ENCODE measurements at places on chromosomes 6 and 20.

DNA sequence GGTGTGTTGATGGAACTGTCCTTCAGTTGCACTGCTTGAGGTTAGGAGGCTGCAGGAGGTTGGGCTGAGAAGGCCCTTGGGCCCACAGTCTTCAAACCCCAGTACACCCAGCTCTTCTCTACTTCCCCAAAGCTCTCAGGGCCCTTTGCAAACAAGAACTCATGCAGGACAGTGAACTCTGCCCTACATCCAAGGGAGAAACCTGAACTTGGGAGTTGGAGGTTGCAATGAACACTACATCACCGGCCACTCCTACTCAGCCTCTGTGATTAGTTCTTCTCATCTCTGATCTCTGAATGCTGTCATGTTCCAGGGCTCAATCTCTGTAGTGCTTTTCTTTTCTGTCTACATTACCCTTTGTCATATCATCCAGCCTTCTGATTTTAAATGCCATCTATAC lies 148.5 kb upstream of the PDE7B start:
- no peak for DNase-seq

DNA sequence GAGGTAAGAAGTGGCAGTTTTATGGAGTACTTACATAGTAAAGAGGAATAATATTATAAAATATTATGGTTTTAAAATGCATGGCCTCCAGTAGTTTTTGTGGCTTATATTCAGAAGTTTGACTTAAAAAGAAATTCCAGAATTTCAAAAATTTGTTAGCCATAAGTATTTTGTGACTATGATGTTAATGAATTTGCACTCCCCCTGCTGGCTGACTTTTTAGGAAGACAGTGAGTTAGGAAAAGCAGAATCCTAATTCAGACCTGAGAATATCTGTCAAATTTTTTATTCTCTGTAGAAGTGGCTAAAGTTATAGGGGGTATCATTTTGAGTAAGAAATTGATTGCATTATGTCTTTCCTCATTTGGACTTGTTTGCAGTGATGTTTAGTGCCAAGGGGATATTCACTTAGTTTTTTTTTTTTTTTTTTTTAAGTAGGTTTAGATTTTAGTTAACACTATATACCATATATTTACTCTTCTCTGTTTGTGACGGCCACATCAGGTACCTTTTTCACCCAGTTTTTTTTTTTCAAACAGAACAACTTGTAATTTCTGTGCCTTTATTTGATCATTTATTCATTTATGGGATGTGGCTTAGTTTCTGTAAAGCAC lies 40.8 kb downstream of the ZFAND3 start:
- peak; percentile 70 for DNase-seq

DNA sequence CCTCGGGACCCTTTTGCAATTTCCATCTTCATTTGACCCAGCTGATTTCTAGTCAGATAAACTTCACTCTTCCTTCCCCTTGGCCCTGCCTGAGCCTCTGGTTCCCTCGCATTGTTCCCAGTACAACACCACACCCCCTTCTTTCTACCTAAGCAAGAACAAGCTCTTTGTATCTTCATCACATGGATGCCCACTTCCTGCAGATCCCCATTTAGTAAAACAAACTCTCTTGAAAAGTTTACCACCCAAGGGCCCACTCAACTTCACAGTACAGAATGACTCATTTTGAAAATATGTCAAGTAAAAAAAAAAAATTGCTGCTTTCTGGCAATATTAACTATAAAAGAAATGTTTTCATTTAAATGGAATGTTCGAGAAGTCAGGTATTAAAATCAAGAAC lies 5.2 kb downstream of the FAXC start:
- DNase-seq = peak; percentile 33

GRCh38 chr6:121548131-121548530 lies 112.7 kb downstream of the GJA1 start:
- DNase-seq = no peak

GRCh38 chr6:21856844-21857243 lies 263.3 kb downstream of the SOX4 start:
- DNase-seq = no peak

DNA sequence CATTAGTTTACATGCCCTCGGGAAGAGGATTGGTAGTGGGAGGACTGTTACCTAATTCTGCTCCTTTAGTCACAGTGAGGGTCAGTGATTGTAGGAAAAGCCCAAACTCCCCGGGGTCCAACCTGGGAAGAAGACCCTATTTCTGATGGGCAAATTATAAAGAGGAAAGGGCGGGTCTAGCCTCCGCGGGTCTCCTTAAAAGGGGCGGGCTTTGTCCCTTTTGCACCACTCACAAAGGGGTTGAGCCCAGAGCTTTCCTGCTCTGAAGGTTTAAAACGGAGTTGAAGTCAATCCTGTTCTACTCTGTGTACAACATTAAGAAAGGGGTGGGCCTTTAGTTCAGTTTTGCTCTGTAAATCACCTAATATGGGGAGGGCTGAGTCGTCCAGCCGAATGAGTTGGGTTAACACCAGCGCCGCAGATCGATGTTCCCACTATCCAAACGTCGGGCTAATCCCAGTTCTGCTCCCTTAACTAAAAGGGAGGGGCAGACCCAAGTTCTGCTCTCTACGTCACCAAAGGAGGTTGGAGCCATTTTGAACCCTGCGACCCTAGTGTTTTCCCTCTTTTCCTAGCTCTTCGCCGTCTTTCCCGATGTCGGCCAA lies 920 bp upstream of the RNF5 start:
- peak; percentile 82 for DNase-seq

Measured in A673 (cell line).